ENCODE measurements at places on chromosomes 3 and 15.

DNA sequence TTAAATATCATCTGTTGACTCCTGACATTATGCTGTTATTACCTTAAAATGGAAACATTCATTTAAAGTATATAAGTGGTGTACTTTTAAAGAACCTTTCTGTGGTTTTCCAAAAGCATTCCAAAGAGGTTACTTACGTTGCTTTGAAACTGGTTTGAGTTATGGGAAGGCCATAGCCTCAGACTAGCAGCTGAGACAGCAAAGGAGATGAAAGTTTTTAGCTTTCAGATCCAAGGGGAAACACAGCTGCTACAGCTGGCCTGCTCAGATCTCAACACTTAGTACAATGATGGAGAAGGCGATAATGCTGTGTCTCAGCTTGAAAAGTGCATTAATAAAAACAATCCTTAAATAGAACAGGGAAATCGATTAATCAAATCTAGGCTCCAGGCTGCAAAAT lies 921.1 kb downstream of the ROBO1 start:
- DNase-seq = no peak

DNA sequence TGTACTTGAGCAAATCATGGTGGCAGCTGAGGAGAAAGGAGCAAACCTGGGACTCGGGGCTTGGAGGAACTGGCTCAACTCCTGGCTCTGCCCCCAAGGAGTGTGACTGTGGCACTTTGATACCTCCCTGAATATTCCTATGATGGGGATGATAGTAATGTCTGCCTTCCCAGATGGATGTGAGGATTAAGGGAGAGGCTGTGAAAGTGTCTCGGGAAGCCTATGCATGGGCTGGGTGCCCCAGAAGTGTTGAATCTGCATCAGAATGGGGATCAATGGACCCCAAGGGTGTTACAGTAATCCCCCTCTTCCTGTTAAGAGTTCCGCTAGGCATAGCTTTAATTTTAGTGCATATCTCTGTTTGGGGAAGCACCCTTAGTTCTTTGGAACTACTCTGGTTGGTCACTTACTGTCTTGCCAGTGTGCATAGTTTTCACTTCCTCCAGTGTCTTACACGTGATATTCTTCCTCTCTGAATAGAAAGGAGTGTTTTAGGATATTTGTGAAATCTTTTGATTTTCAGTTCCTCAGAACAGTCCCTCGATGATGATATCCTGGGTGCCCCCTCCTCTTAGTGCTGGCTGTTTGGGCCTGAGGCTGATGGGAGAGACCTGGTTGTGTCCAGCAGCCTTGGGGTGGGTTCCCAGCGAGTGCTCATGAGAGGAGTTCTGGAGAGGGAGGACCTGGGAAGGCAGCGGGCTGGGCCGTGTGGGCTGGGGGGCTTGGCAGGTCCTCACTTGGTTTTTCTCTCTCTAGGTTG lies 97.5 kb downstream of the CHDH start:
- no peak for DNase-seq

DNA sequence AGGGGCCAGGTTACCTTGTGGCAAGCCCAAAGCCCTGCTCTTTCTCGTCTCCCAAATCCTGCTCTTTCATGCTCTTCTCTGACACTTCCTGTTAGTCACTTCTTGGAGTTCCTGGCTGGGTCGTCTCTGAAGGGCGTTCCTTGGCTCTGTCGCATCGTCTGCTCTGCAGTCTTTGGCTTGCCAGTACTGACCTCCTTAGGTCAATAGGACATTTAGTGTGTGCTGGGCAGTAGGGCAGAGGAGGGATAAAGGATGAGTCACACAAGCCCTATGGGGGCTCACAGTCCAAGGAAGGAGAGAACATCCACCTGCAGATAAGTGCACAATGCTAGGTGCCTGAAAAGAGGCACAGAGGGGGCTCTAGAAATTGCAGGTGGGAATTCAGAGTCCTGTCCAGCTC lies 87.5 kb downstream of the FAM43A start:
- DNase-seq = no peak

DNA sequence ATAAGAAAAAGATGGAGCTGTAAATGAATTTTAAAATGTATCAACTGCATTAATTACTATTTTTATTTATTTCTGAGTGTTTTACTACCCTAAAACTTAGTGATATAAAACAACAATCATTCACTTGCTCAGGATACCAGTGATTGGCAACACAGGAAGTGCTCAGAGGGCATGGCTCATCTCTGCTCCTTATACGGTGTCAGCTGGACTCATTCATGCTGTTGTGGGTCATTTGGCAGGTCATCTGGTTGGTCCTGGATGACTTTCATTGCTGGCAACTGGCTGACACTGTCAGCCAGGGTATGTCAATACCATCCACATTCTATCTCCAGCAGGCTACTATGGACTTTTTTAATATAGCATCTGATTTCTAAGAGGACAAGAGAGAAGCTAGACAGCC lies 689.6 kb upstream of the NECTIN3 start:
- DNase-seq = no peak

- no peak for DNase-seq
Measured at GRCh38 chr3:113594066-113594465, 61.7 kb downstream of the SIDT1 start.

GRCh38 chr3:65597226-65597951 lies 441.3 kb downstream of the MAGI1 start:
- DNase-seq = no peak

DNA sequence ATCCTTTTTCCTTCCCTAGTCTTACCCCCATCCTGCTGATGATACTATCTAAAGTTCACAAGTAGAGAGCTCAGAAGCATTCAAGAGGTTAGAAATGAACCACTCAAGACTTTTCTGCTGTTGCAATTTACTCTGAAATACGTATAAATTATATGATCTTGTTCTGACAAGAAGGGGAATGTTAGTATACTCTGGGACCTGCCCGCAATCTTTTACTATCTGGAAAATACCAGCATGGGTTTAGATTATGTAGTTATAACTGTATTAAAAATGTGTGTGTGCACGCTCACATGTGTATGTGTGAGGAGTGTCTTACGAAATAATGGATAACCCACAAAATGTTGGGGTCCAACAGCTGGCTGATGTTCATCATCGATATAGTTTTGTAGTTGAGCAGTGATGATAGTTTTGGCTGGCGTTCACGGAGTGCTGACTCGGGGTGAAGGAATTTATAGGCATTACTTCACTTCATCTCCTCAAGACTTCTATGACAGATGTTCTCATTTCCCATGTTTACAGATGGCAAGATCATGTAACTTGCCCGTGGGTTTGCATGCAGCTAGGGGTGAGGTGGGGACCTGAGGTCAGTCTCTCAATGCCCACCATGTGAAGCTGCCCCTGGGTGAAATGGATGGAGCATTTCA lies 297.5 kb upstream of the LYSMD4 start:
- no peak for DNase-seq

GRCh38 chr3:54065140-54065539 lies 57.2 kb upstream of the CACNA2D3 start:
- DNase-seq = no peak

DNA sequence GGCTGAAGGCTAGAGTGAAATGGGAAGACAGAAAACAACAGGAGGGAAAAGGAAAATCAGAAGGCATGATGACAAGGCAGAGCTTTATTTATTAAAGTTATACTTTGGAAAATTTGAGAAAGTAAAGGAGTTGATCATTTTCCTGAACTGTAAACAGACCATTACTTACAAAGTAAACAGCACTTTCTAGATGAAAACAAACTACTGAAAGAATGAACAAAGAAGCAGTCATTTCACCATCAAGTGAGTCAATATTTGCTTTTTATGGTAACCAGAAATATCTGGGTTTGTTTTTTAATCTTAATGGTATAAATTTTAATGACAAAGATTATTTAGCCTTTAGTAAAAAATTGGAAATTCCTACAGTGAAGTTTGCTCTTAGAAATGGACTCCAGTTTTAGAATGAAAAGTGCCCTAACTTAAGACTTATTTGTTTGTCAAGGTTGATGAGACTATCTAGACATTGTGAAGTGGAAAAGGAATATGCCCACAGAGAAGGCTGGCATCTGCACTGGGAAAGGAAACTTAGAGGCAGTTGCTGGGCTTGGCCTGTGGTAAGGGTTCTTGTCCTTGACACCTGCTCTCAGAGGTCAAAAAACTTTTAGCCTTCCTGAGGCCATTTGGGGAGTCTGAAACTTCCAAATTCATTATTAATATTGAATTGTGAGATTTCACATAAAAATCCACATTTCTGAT lies 47.2 kb downstream of the SPTSSB start:
- no peak for DNase-seq

DNA sequence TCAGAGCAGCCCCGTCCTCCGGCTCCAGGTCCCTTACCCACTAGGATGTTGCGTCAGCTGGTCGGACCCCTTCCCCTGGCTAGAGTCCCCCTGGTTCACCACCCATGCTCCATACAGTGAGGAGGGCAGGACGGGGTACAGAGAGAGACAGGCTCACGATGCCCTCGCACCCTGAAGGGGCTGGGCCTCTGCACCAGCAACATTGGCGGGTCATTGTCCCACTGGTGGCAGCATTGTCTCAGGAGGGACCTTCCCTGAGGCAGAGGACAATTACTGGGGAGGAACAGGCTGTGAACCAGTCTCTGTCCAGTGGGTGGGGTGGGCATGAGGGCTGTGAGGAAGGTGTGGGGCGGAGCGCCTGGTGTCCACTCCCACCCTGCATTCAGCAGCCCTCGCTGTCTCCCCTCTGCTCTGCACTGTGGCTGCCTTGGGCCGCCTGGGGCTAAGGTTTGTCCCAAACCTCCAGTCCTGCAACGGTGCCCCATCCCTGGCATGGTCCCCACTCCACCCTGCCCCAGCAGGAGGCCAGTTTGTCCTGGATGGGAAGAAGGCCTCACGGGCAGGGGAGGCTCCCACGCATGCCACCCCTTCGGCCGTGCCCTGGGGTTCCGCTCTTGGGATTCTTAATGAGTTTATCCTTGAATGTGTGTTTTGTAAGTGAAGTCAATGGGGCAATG lies 48.0 kb upstream of the KLF13 start:
- DNase-seq = no peak

DNA sequence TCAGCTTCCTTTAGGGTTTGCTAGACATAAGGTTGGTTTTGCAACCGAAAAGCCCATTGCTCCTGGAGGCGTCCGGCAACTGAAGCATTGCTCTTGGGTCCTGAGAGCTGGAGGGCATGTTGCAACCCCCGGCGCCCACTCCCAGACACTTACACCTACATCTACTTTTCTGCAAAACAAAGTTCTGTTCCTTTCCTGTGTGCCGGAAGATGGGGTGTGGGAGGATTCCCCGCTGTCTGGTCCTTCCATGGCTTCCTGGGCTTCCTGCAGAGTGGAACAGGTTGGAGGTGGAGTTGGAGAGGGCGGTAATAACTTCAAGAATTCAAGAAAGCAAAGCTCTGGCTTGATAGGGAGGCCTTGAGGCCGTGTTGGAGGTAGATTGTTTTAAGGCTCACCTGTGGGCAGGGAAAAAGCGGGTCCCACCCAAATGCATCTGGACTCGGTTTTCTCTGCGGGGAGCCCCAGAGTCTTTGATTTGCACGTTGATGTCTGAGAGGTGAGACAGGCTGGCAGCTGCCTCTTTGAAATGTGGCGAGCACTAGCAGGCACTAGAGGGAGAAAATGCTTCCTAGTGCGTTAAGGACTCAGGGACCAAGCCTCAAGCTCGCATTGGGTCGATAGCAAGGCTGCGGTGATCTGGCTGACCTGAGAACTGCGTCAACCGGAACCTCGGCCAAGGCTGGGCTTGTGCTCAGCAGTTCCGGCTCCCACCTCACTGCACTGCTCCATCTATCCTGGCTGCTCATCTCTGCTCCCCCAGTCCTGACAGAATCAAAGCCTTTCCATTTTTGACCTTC lies 39.5 kb downstream of the NR2F2 start:
- DNase-seq = no peak

DNA sequence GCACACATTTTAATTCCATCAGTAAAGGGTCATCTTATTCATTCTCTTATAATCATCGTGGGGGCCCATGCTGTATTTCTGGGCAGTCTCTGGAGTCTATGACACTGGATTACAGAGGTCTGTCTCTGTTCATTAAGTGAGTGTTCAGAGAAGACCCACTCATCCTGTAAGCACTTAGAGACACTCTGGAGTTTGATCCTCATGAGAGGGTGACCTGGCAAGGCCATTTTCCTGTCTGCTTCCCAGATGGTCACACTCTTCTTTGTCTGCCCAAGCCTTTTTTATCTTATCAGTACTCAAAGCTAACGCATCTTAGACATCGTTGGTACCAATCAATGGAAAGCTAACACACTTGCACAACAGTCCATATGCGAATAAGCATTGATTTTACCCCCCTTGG lies 333.1 kb downstream of the RORA start:
- no peak for DNase-seq

DNA sequence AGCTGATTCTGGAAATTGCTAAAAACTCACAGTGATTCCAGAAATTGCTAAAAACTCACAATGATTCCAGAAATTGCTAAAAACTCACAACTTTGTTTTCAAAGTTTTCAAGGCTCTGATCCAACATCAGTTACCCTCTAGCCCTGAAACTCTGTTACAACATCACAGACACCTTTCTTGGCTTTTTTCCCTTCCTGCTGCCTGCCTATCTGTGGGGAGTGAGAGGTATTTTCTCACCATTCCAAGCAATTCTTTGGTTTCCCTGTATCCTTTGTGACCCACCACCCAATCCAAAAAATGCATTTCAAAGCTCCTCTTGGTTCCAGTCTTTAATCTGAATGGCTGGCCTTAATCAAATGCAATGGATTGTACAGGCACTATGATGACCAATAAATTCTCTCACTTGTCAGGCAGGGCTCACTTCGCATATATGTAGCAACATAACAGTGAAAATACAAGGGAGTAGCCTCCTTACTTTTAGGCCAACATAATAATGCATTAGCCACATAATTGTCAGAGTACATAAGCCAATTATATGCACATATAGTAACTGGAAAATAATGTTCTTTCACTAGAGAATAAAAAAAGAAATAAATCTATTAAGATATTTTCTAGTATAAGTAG lies 1139.0 kb downstream of the ROBO2 start:
- DNase-seq = no peak

DNA sequence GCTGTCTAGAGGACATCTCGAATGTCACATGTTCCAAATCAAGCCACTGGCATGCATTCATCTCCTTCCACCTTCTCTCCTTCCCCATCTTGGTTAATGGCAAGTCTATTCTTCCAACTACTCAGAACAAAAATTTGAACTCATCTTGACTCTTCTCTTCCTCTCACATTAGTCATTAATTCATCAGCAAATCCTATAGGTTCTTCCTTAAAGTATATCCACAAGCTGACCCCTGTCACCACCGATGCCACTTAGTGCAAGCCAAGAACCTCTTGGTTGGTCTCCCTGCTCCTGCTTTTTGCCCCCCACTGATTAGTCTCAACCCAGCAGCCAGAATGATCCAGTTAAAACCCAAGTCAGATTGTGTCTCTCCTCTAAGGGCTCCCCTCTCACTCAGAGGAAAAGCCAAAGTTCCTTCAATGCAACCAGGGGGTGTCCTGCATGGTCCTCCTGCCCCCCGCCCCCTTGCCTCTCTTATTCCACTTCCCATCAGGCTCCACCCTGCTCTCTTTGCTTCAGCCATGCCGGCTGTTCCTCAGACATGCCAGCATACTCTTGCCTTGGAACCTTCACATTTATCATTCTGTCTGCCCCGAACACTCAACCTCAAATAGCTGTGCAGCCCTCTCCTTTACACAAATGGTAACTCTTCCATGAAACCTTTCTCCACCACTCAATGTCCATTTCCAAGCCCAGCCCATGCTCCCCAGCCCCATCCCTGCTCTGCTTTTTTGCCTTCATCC lies 1.0 kb upstream of the GALNT15 start:
- DNase-seq = no peak

- DNase-seq = no peak
Measured at GRCh38 chr15:76134537-76134936, 74.8 kb downstream of the TMEM266 start.

All from stimulated activated CD8-positive, alpha-beta memory T cell treated with anti-CD3 and anti-CD28 coated beads, Interleukin-4, amount 100 ng/mL, for 24 hours (primary cell).